ENCODE measurements at places on chromosomes 1 and 21. TPM values are rescaled to one million over a fixed set of nuclear protein-coding genes. Genes with fewer than 3 reads are reported as not detected.

The SLC9C2 gene
- 0.12 TPM for total RNA-seq

DNA sequence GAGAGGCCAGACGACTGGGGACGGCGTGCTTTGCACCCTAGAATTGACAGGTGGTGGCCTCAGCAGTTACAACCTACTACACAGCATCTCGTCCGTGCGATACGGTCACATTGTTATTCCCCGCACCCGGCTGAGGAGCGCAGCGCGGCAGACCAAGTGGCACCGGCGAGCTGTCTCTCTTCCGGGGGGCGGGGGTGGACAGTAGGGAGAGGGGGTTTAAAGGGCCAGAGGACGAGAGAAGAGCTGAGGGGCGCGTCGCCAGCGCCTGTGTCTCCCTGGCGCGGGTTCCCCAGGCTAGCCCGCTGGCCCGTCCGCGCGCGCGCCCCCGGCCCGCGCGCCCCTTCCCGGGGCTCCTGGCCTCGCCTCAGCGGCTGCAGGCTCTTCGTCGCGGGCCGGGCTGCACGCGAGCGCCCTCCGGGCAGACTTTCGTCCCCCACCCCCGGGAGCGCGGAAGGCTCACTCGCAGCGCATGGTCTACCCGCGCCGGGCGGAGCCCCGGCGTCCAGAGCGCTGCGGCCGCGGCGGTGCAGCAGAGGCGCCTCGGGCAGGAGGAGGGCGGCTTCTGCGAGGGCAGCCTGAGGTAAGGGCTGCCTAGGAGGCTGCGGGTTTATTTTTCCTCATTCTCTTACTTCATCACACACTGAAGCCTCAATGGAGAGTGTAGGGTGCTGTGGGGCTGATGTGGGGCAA is at the start of gene PDE4B:
Gene PDE4B, plus strand, starts transcription at position 227 of the 690 bp plus-strand sequence.
- no peak for ATAC-seq

DNA sequence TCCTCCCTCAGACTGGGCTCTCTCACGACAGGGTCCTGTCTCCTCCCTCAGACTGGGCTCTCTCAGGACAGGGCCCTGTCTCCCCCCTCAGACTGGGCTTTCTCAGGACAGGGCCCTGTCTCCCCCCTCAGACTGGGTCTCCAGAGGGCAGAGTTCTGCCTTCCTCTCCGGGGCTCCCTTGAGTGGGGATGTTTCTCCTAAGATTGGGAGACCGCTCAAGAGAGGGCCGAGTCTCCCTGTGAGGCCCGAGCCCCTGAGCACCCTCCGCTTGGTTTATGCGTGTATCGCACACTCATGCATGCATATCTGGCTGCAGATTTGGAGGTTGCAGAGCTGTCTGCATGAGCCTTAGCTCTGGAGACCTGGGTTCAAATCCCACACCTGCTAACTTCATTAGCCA is 39.3 kb upstream of the CSF3R start:
- no peak for ATAC-seq

The LRRC39 gene
- not detected for total RNA-seq

The CCDC17 gene
- total RNA-seq = 2.5 TPM

Data from esophagus mucosa (tissue), 1 donor.